ENCODE measurements at places on chromosomes 5 and 9.
A peak's percentile ranks its signal among the peaks of the same experiment; 100 is the strongest.

DNA sequence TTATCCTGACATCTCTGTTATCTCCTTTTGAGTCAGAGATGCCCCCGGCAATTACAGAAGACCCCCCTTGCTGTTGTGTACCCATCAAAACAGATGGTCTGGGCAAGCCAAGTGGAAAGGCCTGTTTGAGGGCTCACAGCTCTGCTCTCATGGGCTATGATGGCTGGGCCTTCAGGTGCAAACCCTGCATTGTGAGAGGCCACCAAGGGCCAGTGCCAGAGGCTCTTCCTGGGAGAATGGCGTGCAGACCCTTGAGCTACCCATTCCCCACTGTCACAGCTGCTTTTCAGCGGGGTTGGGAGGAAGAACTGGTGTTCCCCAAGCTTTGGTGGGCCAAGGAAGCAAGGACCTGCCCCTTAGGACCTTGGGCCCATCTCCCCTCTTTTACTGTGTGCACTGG is 174.7 kb upstream of the PPP1R26 start:
- no peak for DNase-seq

- DNase-seq: no peak
Observed at GRCh38 chr5:95818181-95819147, 4.1 kb downstream of the GLRX start.

- DNase-seq: peak; percentile 31
Observed at GRCh38 chr9:132769906-132770769, 99.9 kb downstream of the GTF3C4 start.

- DNase-seq: no peak
Observed at GRCh38 chr5:30390095-30390494, 803.4 kb upstream of the CDH6 start.

GRCh38 chr5:4089087-4089486 is 493.5 kb downstream of the IRX1 start:
- no peak for DNase-seq

GRCh38 chr9:122498883-122499288 is 11.7 kb upstream of the OR1J2 start:
- DNase-seq: no peak

GRCh38 chr9:71795097-71795813 is 26.9 kb upstream of the CEMIP2 start:
- DNase-seq: no peak

GRCh38 chr5:33762859-33763258 is 128.9 kb downstream of the ADAMTS12 start:
- DNase-seq: no peak

DNA sequence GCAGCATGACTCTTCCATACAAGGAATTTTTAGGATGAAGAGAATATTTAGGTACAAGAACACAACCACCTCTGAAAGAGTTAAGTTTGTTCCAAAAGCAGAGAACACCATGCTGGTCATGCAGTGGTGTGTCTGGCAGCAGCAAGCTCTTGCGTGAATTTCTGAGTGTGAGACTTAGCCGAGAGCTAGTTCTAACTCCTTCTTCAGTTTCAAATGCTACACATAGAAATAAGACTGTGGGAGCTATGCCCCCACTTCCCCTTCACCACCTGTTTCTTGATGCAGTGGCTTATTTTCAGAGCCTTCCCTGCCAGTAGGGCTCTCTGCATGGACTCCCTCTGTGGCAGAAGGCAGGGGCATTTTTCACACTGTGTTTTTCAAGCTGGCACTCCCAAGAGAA is 122.9 kb upstream of the ZNF366 start:
- no peak for DNase-seq
